ENCODE measurements at places on chromosomes 2 and 18.

GRCh38 chr2:40281021-40281940 is 170.6 kb downstream of the SLC8A1 start:
- peak; percentile 94 for DNase-seq

DNA sequence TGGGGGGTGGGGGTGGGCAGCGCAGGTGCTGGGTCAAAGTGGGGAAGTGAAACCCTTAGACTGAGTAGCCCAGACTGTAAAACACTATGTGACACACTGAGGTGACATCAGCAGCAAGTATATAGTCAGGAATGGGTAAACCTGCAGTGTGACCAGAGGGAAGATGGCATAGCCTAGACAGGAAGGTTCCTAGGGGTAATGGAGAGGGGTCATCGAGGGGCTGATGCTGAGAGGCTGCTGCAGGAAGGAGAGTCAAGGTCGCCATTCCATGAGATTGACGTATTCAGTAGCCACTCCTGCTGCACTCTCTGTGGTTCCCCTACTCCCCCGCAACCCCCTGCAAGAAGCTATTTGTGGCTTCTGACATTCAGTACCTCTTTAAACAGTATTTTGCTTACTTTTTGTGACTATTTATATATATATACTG is 111.7 kb downstream of the CHST9 start:
- no peak for DNase-seq

DNA sequence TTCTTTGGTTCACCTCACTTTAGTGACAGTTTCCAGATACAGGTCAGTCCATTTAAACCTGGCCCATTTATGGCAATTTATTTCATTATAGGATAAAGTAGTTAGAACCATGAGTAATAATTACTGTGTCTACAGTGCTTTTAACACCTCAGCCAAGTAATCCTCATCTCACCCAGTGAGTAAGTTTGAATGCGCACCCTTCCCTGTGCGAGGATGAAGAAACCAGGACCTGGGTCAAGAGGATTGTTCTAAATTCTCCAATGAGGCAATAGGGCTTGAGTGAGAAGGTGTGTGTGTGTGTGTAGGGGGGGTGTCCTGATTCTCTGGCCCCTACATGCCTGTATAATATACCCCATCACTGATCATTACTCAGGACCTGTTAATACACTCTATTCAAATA is 854 bp upstream of the MYO1B start:
- DNase-seq, result no peak

GRCh38 chr2:156565066-156565710 is 129.0 kb downstream of the GPD2 start:
- peak; percentile 82 for DNase-seq

GRCh38 chr2:41791523-41791922 is 256.3 kb upstream of the PKDCC start:
- DNase-seq, result no peak
